ENCODE measurements at places on chromosomes 7 and 10.

- no peak for DNase-seq
Measured at GRCh38 chr10:21797984-21798765, 205.4 kb downstream of the DNAJC1 start.

GRCh38 chr7:47537716-47538675, 43.9 kb downstream of the TNS3 start:
- DNase-seq = no peak

DNA sequence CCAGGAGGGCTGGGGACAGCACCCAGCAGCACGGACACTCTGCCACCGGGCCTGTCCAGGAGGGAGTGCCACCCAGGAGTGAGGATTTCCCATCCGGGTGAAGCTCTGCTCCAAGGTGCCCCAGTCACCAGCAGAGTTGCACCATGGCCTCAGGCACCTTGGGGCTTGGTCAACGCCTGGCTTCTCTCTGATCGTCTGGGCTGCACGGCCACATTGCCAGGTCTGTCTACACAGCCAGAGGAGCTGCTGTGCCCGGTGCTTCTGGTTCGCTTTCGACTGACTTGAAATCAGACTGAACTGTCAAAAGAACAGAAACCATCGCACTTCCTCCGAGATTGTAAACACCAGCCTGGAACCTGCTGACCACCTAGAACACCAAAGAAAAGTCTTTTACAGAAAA, 12.0 kb downstream of the SHH start:
- no peak for DNase-seq

GRCh38 chr7:85039196-85039923, 147.5 kb downstream of the SEMA3D start:
- DNase-seq = no peak

- DNase-seq = no peak
Measured at GRCh38 chr10:95935429-95935828, 27.7 kb downstream of the CC2D2B start.

GRCh38 chr10:49562893-49563292, 24.0 kb upstream of the ERCC6 start:
- DNase-seq = no peak

GRCh38 chr10:93080350-93081046, 6.8 kb downstream of the CYP26A1 start:
- peak; percentile 80 for DNase-seq

DNA sequence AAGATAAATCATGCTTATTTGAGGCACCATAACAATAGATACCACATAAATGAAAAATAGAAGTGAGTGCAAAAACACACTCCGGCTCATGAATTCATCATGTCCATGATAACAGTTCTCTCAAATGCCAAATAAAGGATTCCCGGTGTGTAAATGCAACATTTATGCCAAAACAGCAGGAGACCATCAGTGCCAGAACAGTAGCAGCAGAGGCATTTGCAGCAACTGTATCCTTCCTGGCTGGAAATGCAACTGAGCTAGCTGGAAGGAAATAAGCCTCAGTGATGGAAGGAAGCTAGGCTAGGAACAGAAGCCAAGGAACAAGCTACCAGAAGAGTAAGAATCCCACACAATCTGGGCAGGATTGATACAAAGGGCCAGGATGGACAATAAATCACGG, 79.9 kb upstream of the THSD7A start:
- no peak for DNase-seq

- no peak for DNase-seq
Measured at GRCh38 chr10:48885376-48885775, 54.3 kb downstream of the LRRC18 start.

DNA sequence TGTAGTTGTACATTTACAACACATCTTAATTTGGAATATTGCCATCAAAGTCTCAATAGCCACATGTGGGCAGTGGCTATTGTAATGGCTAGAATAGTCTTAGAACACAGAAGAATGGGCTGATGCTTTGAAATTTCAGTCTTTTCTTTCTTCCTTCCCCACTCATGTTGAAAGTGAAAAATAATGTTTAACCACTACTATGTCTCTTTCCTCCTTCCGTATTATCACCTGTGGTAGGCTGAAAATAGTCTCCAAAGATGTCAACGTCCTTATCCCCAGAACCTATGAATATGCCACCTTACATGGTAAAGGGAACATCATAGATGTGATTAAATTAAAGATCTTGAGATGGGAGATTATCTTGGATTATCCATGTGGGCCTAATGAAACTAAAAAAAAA, 154.0 kb downstream of the SUGCT start:
- DNase-seq = no peak

- no peak for DNase-seq
Measured at GRCh38 chr7:112167147-112167546, 39.1 kb downstream of the DOCK4 start.

DNA sequence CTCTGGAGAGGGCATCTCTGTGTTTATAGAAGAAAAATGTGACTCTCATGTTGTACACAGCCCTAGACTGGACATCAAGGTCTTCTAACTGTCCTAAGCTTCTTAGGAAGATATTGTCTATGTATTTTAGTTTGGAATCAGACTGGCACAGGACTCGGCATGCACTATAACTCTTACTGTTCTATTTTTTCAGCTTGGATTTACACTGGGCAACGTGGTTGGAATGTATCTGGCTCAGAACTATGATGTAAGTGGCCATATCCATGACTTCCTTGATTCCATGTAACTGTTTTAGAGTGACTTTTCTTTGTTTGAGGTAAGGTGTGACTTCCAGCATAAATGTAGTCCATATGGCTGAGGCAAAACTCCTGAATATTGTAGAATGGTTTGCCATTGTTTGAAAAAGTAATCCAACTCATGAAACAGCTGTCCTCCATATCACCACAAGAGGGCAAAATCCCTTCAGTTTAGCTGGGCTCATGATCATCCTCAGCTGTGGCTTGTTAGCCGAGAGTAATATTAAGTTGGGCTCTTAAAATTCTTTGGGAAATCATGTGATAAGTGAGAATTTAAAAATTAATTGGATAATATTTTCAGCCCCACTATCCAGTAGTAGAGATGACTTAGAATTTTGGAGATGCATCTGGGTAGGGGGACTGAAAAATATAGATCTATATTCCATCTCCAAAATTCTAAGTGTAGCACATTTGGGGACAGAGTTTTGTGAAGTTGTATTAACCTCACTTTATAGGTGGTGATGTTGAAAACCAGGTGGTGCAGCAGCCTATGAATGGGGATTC, 10.4 kb downstream of the STMP1 start:
- no peak for DNase-seq

GRCh38 chr7:112080441-112080840, 125.8 kb downstream of the DOCK4 start:
- DNase-seq = no peak

DNA sequence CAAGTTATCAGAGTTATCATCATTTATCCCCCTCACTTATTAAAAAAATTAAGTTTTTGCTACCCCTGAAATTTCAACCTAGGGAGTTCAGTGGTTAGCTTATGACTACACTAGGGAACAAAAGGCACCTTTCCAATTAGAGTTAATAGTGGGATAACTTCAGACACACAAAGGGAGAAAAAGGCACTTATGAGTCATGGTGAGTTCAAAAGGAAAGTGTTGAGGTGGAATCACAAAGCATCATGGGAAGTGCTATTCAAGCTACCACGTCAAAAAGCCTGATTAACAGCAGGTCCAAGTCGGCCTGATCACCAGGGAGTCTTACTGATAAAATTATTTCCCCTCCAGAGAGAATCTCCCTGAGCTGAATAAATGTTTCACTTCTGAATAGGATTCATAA, 165.7 kb downstream of the C7orf25 start:
- no peak for DNase-seq

DNA sequence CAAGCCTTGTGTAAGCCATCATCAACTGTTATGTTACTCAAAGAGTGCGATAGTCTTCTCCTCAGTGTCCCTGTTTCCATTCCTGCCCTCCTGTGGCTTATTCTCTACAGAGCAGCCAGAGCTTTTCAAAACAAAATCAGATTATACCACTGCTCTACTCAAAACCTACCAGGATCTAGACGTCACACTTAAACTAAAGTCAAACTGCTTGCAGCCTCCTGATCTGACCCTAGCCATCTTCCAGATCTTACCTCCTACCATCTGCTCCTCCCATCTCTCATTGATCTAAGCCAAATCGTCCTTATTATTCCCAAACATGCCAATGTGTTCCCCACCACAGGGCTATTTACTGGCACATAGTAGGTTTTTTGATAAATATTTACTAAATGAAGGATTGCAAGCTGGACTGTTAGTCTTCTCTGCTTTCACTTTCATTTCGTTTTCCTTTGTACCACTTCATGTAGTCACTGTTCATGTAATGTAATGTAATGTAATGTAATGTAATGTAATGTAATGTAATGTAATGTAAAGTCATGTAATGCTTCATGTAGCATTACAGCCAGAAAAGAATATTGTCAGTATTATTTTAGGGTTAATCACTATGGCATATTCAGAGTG, 116.1 kb downstream of the GPR37 start:
- DNase-seq = no peak

- no peak for DNase-seq
Measured at GRCh38 chr7:132872034-132872433, 209.9 kb downstream of the CHCHD3 start.

DNA sequence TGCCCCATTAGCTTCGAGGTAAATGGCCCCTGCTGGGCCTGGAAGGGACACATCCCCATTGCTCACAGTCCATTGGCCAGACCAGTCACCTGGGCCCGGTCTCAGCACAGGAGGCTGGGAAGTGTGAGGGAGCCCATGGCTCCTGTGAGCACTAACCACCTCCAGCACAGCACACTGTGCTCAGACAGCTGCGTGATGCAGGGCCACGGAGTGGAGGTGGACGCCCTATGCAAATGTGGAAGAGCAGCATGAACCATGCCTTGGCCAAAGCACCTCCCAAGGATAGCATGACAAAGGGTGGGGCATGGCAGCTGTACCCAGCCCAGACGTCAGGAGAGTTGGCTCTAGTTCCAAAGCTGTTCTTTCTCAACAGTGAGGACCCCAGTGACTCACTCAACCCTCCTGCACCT, 120.1 kb upstream of the ZMIZ1 start:
- no peak for DNase-seq

- DNase-seq = no peak
Measured at GRCh38 chr7:105244594-105244993, 144.1 kb downstream of the SRPK2 start.

- no peak for DNase-seq
Measured at GRCh38 chr10:69439350-69439739, 11.9 kb upstream of the TSPAN15 start.

DNA sequence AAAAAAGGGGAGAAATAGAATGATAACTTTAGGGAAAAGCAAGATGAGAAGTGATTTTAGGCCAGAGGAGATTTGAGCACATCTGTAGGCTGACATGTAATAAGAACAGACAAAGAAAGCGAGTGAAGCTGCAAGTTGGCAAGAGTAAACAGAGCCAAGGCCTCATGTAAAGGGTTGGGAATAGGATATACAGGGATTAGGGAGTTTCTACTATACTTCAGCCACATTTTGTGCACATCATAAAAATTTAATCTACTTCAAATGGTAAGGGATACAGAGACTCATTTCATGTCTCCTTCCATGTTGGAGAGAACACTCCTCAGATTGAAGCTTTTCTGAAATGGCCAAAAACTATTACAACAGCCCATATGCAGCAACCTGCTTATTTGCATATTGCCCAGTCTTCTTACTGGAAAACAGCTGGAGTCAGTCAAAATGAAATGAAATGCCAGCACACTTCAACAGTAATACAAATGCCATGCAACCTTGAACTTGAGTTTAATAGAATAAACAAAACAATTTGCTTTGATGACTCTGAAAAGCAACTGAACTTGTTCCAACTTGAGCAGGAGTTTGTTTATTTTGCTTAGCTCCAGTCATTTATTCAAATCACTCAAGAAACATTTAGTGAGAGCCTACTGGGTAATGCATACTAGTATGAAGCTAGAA, 49.9 kb downstream of the NRCAM start:
- no peak for DNase-seq

DNA sequence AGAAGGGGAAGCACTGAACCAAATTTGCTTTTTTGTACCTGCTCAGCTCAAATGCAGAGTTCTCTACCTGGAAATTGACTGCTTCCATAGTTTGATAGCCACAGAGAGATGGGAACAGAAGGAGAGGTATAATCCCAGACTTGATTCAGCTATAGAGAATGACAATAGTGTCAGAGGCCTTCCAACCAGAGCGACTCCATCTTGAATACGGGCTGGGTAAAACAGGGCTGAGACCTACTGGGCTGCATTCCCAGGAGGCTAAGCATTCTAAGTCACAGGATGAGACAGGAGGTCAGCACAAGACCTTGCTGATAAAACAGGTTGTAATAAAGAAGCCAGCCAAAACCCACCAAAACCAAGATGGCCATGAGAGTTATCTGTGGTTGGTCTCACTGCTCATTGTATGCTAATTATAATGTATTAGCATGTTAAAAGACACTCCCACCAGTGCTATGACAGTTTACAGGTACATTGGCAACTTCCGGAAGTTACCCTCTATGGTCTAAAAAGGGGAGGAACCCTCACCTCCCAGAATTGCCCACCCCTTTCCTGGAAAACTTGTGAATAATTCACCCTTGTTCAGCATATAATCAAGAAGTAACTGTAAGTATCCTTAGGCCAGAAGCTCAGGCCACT, 42.7 kb upstream of the ATRNL1 start:
- no peak for DNase-seq

GRCh38 chr10:675532-675931, 13.9 kb downstream of the DIP2C start:
- no peak for DNase-seq

DNA sequence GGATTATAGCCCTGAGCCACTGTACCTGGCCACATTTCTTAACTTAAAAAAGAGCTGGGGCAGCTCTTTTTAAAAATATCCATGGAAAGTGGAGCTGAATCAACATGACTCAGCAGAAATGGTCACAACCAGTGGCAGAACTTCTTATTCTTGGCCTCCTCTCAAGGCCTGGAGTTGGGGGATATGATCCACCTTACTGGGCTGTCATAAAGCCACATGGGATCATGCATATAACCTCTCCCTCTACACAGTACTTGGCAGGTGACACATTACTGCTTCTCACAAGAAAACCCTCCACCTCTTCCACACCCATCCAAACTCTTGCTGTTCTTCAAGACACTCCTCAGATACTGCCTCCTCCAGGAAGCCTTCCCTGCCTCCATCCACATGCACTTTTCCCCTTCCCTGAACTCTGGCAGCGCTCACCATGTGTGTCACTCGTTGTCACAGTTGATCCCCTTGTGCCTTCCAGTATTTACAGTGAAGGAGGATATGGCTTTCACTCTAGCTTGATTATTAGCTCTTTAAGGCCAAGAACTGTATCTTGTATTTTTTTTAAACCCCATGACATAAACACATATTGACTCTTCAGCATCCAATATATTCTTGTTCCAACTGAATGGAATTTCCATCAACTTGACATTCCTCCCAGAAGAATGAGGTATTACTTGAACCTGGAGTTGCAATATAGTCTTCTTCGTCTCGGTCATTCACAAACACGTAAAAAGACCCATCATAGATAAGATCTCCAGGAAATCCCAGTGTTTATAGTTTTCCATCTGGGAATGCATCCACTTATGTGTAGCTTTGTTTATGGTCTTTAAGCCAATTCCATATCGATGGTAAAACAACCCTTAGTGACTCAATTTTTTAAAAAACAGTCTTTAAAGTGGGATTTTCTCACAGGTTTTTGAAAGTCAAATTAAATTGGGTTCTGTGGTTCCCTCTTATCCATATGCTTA, 85.5 kb downstream of the TBXAS1 start:
- no peak for DNase-seq

GRCh38 chr10:65375528-65375927, 1550.3 kb upstream of the LRRTM3 start:
- DNase-seq = no peak

GRCh38 chr7:153934629-153935028, 117.6 kb upstream of the DPP6 start:
- DNase-seq = no peak

GRCh38 chr10:89693176-89693575, 8.2 kb upstream of the KIF20B start:
- no peak for DNase-seq

Measured in activated CD8-positive, alpha-beta memory T cell treated with anti-CD3 and anti-CD28 coated beads, Interleukin-2, amount 50 U/mL, for 48 hours (primary cell).